Frontal cortex (tissue), 4 donors: ENCODE measurements at places on chromosomes 6 and 20.

GRCh38 chr6:46376562-46377061 lies 114.6 kb downstream of the RCAN2 start:
- DNase-seq, result peak; percentile 5

DNA sequence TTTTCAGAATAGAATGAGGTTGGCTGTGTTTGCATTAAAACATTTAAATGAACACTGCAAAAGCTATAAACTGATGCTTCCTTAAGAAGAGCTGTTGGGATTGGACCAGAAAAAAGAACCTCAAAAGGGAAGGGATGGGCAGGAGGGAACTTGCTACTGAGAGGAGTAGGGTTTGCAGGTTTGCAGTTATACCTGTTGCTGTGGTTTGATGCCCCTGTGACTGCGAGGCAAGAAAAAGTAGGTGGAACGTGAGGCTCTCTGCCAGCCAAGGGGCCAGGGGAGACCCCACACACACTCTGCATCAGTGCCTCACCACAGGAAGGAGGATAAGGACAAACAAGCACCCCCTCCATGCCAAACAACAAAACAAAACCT lies 197.2 kb downstream of the BCAS1 start:
- DNase-seq, result no peak

DNA sequence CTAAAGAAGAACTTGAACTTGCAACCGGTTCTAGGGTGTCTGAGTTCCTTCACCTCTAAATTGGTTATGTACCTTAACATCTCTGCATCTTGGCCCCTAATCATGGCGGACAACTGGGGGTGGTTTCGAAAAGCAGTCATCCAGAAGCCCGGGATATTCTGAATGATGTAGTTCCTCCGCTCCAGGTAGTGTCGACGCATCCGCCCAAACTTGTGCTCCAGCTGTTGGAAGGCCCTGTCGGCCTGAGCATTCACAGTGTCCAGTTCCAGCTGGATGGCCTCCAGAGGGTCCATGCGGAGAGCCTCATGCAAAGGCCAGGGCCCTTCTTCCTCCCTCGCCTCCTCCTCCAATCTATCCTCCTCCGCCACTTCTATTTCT lies 887 bp downstream of the TSPYL1 start:
- DNase-seq, result peak; percentile 10

DNA sequence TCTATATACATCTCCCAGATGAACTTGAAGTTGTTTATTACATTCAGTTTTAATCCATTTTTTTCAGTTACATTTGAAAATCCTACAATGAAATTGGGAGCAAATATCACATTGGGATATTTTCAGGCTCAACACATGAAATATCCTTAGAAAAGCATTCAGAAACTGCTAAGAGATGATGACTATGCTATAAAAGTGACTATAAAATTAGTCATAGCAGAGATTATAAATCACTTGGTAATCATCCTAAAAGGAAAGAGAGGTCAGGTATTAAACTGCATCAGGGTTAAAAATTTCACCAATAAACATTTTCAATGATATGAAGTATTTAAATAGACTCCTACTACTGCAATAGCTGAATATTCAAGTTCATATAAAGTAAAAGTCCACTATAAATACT lies 987.7 kb downstream of the GRIK2 start:
- no peak for DNase-seq

- DNase-seq, result no peak
Observed at GRCh38 chr6:54921891-54922290, 75.3 kb downstream of the FAM83B start.

DNA sequence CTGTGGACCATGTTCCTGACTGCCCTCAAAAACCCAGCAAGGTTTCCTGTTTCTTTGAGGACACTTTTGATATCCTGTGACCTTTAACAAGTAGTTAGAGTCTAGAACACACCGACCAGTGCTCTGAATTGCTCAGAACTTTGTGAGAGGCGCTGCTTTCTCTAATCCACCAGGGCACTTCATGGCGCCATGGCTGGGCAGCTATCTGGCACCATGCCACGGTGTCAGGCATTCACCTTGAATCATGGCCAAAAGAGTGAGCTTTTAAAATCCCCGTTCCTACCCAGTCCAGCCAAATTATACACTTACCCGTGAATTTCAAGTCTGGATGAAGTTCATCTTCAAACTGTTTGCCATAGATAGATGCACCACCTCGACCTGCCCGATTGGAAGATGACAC lies 17.0 kb upstream of the CPNE5 start:
- no peak for DNase-seq

- no peak for DNase-seq
Observed at GRCh38 chr20:37358366-37359150, 12.6 kb downstream of the SRC start.
